ENCODE measurements at places on chromosomes 7 and 10.

DNA sequence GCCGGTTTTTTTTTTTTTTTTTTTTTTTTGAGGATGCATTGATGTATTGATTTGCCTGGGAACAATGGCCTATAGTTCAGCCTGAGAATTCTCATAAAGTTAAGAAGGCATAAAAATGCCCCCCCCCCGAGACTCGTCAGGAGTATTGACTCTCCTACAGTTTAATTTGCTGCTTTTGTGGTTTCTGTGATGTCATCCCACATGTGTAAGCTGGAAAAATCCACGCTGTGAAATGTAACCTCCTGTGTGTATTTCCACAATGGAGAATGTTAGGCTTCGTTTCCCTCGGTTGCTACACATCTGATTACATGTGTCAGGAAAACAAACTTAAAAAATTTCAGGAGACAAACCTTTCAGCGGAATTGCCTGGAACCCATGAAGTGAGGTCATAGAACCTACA lies 117.9 kb downstream of the FANK1 start:
- DNase-seq: no peak

DNA sequence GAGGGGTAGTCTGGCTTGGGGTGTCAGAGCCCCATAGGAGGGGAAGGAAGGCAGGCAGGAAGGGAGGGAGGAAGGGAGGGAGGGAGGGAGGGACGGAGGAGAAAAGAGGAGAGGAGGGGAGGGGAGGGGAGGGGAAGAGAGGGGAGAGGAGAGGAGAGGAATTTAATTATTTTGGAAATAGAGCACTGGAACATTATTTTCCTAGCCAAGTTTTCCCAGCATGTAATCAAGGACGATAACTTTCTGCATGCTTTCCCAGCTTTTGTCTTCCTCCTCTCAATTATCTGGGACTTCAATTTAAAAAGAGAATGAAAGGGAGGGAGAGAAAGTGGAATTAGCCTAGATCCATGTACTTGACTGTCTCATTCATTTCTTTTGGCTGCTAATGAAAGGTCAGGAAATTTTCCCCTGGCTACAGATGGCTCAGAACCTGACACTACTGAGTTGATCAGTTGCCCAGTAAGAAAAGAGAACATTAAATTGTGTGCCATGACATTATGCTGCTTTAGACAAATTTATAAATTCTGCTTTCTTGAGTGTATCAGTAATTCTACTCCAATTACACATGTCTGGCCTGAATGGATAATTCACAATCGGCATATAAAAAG lies 148.8 kb downstream of the LRRC4 start:
- no peak for DNase-seq

DNA sequence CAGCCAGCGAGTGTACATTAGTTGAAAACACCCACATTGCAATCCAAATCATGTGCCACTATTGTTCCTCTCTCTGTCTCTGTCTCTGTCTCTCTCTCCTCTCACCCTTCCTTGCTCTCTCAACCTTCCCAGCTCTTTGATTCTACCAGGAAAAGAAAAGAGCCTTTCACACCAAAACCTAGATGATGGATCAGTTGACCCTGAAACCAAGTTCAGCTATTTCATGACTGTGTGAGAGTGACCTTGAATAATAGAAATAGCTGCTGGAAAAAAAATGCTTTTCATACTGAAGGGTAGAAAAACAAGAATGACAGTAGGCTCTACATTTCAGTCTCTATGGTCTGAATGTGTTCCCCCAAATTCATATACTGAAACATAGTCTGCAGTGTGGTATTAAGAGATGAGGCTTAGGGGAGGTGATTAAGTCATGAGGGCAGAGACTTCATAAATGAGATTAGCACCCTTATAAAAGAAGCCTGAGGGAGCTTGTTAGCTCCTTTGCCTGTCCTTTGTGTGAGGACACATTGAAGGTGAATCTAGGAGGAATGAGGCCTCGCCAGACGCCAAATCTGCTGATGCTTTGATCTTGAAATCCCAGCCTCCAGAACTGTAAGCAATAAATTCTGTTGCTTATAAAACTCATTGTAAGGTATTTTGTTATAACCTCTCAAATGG lies 65.2 kb downstream of the LYZL1 start:
- DNase-seq: no peak

DNA sequence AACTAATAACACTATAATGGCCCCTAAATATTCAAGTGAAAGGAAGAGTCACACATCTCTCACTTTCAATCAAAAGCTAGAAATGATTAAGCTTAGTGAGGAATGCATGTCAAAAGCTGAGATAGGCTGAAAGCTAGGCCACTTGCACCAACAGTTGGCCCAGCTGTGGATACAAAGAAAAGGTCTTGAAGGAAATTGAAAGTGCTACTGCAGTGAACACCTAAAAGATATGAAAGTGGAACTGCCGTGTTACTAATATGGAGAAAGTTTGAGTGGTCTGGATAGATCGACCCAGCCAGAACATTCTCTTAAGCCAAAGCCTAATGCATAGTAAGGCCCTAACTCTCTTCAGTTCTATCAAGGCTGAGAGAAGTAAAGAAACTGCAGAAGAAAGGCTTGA lies 12.1 kb upstream of the SNX13 start:
- no peak for DNase-seq

GRCh38 chr7:130789436-130789835 lies 55.4 kb upstream of the KLF14 start:
- no peak for DNase-seq

DNA sequence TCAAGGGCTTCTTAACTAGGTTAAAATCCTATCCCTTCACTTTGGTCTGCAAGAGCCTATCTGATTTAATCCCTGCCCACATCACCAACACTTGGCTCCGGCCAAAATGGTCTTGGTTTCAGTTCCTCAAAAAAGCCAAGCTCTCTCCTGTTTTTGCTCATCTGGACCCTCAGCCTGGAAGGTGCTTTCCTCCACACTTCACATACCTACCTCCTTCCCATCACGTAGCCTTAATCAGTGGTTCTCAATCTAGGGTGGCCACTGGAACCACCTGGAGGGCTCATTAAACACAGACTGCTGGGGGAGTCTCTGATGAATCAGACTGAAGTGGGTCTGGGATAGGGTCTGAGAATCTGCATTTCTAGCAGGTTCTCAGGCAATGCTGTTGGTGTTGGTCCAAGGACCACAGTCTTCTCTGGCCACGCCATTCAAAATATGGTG lies 227.0 kb upstream of the AOAH start:
- DNase-seq: no peak

DNA sequence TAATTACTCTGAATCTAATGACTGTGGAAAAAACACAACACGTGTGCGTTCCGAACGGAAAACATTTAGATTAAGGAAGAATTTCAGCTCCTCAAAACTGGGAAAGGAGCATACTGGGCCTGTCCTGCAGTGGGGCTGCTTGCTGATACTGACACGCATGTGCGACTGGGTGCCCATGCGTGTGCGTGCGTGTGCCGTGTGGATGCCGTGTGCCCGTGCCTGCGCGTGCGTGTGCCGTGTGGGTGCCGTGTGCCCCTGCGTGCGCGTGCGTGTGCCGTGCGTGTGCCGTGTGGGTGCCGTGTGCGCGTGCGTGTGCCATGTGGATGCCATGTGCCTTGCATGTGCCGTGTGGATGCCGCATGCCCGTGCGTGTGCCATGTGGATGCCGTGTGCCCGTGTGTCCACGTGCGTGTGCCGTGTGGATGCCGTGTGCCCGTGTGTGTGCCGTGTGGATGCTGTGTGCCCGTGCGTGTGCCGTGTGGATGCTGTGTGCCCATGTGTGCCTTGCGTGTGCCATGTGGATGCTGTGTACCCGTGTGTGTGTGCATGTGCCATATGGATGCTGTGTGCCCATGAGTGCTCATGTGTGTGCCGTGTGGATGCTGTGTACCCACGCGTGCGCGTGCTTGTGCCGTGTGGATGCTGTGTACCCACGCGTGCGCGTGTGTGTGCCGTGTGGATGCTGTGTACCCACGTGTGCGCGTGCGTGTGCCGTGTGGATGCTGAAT lies 28.2 kb downstream of the PWWP2B start:
- no peak for DNase-seq

- DNase-seq: no peak
These were observed 35.9 kb downstream of the TNRC18 start for GRCh38 chr7:5387711-5388245.

- DNase-seq: no peak
These were observed 112.2 kb downstream of the MYO3A start for GRCh38 chr10:26046073-26046700.

- no peak for DNase-seq
These were observed 36.7 kb downstream of the CDK6 start for GRCh38 chr7:92799446-92800211.

GRCh38 chr7:31487071-31487470 lies 26.8 kb upstream of the ITPRID1 start:
- DNase-seq: no peak

DNA sequence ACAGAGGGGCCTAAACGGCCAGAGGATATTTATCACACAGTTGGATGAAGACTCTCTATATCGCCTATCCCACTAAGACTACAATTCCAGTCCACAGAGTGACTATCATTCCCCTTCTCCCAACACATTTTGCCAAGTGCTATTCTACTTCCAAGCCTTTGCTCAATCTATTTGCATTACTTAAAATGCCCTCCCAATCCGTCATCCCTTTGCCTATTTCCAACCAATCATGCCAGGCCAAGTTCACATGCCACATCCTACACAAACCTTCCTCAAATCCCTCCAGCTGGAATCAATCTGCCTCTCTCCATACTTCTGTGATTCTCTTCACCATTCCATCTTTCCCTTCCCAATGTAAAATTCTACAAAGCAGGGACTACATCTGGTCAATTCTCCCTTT lies 38.2 kb downstream of the SMURF1 start:
- no peak for DNase-seq

DNA sequence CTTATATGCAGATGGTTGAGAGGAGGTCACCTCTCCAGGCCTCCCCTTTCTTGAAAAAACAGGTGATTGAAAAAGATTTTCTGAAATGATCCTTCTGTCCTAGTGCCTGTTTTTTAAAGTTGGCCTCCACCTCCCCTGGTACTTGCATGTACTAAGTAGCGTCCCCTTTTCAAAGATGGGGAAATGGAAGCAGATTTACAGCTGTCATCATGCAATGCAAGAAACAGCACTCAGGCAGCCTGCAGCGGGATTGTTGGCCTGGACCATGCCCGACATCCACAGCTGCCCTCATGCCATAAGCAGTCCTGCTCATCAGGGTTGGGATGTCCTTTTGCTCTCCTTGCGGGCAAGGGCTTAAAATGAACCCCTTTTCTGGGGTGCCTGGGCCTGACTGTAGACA lies 127.2 kb upstream of the MGMT start:
- no peak for DNase-seq

GRCh38 chr10:96374639-96374984 lies 15.8 kb upstream of the OPALIN start:
- no peak for DNase-seq
